Activated CD4-positive, alpha-beta T cell treated with anti-CD3 and anti-CD28 coated beads, Interleukin-2, amount 50 U/mL, for 24 hours (primary cell): ENCODE measurements at places on chromosomes 5 and 9.

DNA sequence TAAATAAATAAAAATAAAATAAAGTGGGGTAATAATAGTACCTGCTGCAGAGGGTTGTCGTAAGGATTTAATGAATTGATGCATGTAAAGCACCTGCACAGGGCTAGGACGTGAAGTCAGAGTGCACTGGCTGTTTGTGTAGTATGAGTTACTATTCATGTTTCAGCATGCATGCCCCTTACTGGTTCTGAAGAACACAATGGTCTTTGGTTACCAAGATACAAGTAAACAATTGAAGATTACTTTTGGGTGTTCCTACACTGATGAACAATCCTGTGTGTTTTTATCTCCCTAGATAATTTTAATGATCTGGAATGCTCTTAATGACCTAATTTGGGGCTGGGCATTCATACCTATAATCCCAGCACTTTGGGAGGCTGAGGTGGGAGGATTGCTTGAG lies 23.2 kb upstream of the PRRC2B start:
- no peak for DNase-seq

DNA sequence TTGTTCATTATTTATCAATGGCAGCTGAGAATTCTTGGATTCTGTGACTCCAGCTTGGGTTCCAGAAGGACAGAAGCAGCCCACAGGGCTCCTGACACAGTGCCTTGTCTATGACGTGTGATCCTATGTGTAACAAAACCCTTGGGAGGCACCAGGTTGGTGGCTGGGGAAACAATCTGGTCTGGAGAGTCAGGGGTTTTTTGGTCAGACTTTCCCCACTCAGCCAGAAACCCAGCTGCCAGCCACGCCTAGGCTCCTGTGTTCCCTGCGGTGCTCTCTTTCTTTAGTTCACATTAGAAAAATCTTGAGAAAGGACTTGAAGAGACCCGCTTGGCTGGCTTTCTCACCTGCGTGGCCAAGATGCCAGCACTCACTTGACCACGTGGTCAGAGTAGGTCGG lies 15.5 kb upstream of the ZBED3 start:
- DNase-seq: no peak

- DNase-seq: no peak
Observed at GRCh38 chr5:42235837-42236236, 187.4 kb upstream of the GHR start.

- no peak for DNase-seq
Observed at GRCh38 chr5:72618708-72619107, 111.5 kb upstream of the ZNF366 start.

- no peak for DNase-seq
Observed at GRCh38 chr5:142508591-142508990, 177.3 kb downstream of the FGF1 start.

- DNase-seq: no peak
Observed at GRCh38 chr9:88605512-88606362, 70.8 kb downstream of the NXNL2 start.

DNA sequence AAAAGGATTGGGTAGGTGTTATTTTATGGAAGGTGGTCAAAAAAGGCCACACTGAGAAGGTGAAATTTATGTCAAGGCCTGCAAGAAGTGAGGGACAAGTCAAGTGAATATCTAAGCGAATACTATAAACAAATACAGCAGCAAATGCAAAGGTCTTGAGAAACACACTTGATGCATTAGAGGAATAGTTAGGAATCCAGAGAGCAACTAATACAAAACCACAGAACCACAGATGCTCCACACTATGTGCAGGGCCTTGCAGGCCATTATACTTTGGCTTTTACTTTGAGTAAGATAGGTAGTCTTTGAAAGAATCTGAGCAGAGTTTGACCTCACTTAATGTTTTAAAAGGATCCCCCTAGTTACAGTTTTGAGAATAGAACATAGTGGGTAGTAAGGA lies 4.6 kb downstream of the ZNF622 start:
- no peak for DNase-seq

GRCh38 chr5:122322801-122323548 lies 10.9 kb downstream of the SNCAIP start:
- no peak for DNase-seq

GRCh38 chr5:81830596-81830995 lies 79.7 kb upstream of the SSBP2 start:
- no peak for DNase-seq

DNA sequence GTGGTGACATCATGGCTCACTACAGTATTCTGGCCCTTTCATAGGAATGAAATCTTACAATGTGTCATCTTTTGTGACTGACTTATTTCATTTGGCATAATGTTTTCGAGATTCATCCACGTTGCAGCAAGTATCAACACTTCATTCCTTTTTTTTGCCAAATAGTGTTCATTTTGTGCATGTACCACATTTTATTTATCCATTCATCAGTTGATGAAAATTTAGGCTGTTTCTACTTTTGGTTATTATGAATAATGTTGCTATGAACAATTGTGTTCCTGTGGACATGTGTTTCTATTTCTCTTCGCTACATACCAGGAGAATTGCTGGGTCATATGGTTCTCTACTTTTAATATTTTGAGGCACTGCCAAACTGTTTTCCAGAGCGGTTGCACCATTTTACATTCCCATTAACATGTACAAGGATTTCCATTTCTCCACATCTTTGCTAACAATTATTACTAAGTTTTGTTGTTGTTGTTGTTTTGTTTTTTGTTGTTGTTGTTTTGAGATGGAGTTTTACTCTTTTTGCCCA lies 43.5 kb downstream of the RMI1 start:
- no peak for DNase-seq

GRCh38 chr5:61654876-61655275 lies 322.8 kb downstream of the ZSWIM6 start:
- DNase-seq: no peak

DNA sequence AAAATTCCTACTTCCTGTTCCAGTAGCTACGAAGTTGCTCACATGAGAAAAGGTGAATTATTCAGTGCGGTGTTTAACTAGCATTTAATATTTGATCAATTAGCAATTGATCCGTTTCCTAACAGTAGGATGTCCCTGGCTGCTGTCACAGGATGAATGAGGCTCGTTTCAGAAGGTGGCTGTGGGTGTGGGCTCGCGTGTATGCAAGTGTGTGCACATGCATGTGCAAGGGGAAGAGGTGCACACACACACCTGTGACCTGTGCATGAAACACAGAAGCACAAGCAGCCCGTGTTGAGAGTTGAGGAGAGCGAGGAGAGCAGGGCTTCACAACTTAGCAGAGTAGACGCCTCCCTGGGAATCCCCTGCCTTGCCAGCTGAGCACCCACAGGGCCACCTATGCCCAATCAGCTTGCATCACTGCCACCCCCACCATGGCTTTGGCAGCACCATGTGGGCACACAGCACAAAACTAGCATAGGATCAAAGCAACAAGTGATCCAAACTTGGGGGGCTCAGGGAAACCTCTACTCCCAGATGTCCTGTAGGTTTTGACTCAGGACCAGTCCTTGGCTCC lies 107.2 kb downstream of the C5orf15 start:
- DNase-seq: no peak

GRCh38 chr5:179827680-179828079 lies 7.0 kb downstream of the SQSTM1 start:
- peak; percentile 59 for DNase-seq

GRCh38 chr9:107866711-107867311 lies 377.2 kb upstream of the KLF4 start:
- no peak for DNase-seq

- no peak for DNase-seq
Observed at GRCh38 chr9:121662891-121663580, 11.6 kb downstream of the DAB2IP start.
